ENCODE measurements at places on chromosomes 12 and 14.
A peak's percentile ranks its signal among the peaks of the same experiment; 100 is the strongest.

- DNase-seq: no peak
Observed at GRCh38 chr12:38771871-38772270, 133.5 kb downstream of the CPNE8 start.

DNA sequence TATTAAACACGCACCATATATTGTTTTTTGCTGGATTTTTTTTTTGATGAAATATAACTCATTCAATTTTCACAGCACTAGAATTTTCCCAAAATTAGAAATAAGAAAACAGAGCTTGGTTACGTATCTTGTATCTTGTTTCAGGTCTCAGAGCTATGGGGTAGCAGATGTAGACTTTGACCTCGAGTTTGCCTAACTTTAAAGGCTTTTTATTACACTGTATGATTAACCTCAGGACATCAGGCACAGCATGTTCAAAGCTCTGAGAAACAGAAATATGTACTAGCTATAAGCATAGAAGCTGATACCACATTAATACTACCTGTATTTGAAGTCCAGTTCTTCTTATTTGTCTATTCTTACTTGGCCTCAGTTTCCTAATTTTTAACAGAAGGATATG lies 171.9 kb upstream of the KITLG start:
- no peak for DNase-seq

GRCh38 chr14:104132981-104133380 lies 5.4 kb upstream of the KIF26A start:
- no peak for DNase-seq

DNA sequence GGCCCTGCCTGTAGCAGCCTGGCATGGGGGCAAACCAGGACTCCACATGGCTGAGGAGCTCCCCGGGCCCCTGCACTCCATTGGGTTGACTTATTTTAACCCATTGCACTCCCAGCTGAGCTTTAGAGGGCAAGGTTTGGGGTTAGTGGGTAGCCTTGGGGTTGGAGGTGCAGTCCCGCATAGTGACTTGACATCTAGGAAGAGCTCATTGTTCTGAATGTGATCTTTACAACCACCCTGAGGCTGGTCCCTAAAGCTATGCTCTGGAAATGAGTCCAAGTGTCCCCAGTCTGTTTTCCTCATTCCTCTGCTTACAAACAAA lies 36.4 kb downstream of the NFKBIA start:
- no peak for DNase-seq

DNA sequence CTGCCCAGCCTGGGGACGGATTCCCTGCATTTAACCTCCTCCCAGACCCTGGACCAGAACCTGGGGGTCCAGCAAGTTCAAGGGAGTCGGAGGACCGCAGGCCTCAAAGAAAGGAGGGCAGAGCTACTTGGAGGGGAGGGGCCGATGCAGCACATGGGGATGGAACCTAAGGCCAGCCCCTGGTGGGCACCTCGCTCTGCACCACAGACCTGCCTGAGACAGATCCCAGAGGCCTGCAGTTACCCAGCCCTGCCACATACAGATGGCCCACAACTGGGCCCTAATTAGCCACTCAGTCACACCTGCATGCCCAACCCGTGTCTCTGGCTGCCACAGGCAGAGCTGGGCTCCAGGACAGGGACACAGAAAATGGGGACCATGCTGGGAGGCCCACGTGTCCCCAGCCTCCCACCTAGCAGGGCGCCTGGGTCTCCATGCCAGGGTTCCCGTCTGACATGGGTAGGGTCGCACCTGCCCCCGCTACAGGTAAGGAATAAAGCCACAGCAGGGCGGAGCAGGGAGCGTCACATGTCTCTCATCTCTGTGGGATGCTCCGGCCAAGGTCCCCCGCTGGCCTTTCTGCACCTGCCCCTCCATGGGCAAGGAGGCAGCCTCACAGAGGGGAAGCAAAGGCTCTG lies 16.7 kb downstream of the AKT1 start:
- no peak for DNase-seq

GRCh38 chr12:85963326-85963725 lies 89.2 kb downstream of the NTS start:
- DNase-seq: no peak

DNA sequence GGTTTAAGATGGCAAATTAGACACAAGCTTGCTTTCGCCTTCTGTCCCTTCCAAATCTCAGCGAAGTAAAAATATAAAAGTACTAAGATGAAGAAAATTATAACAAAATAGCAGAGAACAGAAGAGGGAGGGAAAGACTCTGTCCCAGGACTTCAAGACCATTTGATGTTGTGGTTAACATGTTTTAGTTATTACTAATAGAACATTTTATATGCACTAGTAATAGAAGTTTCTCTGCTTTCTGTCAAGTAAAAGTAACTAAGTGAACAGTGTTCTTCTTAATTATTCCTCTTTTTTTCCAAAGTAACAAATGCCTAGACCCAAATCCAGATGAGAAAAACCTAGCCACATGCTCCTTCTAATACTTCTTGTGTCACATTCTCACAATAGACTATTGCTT lies 85.1 kb upstream of the DAAM1 start:
- no peak for DNase-seq

DNA sequence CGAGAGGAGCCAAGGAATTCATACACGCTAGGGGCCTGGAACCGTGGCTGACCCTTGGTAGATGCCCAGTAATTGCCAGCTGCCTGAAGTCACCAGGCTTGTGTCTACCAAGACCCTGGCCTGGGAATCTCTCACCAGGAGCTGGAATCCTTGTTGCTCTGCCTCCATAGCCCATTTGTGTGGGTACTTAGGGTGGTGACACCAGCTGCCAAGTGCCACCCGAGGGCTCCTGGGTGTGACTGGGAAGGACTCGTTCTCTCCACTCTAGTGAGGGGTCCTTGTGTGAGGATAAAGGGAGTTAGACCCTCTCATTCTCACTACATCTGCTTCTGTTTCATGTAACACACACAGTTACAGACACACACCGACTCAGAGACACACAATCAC lies 17.9 kb downstream of the SERPINA1 start:
- DNase-seq: no peak

DNA sequence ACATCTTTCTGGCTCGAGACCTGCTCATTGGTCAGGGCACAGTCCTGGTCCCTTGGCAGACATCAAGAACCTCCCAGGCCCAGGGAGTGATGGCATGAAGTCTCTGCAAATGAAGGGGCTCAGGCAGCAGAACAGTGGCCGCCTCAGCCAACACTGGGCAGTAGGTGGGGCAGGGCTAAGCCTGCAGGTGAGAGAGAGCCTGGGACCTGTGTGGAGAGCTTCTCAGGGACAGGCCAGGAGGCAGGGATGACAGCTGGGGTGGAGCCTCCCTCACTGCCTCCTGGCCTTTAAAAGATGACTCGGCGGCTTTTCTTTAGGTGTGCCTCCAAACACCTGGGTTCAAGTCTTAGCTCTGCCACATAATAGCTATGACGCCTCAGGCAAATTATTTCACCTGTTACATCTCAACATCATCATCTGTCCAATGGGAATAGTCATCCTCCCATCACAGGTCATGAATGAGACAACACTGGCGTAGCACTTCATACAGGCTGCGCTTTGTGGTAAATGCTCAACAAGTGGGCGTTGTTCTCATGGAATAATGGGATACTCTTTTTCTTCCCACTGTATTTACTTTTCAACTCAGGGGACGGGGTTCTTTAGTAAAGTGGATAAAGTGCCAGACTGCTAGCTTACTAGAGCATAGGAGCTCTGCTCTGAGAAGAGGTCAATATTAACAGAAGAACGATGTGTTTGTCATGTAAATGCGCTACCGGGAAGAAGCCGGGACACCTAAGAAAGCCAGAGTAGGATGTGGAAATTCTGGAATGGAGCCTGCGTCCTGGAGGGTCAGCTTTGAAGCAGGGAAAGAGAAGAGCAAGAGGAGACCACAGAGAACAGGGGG lies 277.4 kb downstream of the FOXN3 start:
- DNase-seq: no peak

GRCh38 chr12:121800694-121801594 lies 2.9 kb upstream of the SETD1B start:
- peak; percentile 64 for DNase-seq

GRCh38 chr14:91346838-91347173 lies 70.8 kb downstream of the CCDC88C start:
- no peak for DNase-seq

DNA sequence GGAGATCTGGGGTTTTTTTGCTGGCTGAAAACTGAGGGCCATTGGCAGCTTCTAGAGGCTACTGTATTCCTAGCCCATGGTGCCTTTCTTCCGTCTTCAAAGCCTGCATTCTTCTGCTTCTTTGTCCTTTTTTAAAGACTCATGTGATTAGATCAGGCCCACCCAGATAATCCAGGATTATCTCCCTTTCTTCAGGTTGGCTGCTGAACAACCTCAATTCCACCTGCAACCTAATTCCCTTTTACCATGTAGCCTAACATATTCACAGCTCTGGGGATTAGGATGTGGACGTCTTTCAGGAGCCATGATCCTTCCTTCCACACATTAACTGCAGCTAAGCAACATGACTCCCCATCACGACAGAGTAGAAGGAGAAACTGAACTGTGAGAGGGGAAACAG lies 985.5 kb downstream of the DIO2 start:
- peak; percentile 77 for DNase-seq

GRCh38 chr12:47158792-47159191 lies 79.0 kb upstream of the AMIGO2 start:
- DNase-seq: no peak

- no peak for DNase-seq
Observed at GRCh38 chr14:62158779-62159178, 396.6 kb downstream of the SNAPC1 start.

- no peak for DNase-seq
Observed at GRCh38 chr12:85275374-85275773, 4.6 kb upstream of the ALX1 start.

DNA sequence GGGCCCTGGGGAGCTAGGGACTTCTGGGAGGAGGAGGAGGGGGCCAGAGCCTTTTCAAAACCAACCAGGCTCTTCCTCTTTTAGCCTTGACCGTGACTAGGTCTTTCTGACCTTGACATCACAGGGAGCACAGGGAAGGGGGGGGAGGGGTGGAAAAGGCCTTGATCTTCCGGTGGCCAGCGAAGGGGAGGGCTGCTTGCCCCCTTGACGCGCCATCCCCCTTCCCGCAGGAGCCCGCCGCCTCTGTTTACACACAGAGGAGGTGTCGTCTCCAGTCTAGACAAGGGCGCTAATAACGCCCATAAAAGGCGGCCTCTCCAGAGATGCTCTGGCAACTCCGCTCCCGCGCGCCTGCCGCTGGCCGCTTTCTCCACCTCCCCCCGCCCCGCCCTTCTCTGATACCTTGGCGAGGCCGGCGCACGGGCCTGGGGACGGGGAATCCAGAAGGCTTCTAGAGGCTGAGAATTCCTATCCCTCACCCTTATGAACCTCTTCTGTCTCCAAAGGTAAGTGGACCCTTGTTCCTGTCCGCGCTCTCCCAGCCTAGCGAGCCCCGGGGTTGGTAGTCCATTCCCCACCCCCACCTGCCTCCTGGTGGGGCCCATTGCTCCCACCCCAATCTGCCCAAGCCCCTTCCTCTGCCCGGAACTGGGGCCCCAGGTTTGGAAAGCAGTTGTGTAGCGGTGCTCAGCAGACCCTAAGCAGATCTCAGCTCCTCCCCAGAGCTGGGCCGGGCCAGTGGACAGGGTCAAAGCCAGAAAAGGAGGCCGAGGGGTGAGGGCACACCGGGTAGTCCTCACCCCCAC lies 4.9 kb upstream of the HOXC12 start:
- DNase-seq: no peak

- DNase-seq: no peak
Observed at GRCh38 chr12:73598626-73599025, 939.0 kb upstream of the ATXN7L3B start.

DNA sequence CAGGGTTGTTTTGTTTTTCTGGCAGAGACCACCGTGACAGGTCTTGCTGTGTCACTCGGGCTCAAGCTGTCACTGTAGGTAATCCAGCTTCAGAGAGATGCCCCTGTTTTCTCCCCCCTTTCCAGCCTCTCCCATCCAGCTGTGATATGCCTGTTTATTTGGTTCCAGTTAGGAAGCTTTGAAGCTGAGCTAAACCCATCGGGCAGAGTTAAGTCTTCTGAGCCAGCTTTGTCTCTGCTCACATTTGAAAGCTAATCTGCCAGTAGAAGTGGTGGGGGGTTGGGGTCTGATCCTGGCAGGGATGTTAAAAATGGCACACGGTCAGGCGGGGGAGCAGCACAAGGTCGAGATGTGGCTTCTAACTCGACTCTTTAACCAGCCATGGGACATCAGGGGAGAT lies 130.0 kb downstream of the TSPAN9 start:
- DNase-seq: peak; percentile 99

- no peak for DNase-seq
Observed at GRCh38 chr14:23006188-23006534, 3.8 kb downstream of the C14orf93 start.

- peak; percentile 44 for DNase-seq
Observed at GRCh38 chr14:64502887-64503433, 678 bp downstream of the ZBTB25 start.

DNA sequence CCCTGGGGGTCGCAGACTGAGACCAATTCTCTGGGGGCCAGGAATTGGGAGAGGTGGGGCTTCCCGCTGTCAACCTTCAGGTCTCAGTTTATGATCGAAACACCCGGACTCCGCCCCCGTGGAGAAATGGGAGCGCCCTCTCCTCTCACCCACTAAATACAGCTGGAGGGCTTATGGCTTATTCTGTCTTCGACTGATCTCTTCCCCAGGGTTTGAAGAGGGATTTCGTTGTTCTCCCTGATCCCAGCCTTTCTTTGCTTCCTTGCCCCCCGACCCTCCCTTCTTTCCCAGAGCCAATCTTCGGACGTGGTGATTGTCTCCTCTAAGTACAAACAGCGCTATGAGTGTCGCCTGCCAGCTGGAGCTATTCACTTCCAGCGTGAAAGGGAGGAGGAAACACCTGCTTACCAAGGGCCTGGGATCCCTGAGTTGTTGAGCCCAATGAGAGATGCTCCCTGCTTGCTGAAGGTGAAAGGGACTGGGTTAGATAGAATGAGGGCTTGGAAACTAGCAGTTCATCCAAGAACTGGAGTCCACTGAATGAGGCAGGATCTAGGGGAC lies 607 bp downstream of the OS9 start:
- peak; percentile 54 for DNase-seq

DNA sequence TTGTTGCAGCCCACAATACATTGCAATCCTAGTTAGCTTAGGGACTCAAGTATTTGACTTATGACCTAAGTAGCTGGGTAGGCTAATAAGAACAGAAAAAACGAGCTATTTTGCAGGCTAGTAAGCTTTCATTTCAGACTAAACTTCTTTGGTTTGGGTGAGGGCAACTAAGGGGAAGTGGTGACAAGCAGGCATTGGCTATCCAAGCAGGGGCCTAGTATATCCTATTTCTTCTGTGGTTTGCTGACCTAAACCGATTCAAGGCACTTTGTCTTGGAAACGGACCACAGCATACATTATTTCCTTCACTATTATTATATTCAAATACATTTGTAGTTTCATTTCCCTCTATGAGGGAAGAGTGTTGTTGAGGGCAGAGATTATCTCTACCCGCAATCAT lies 21.6 kb upstream of the SLC5A8 start:
- DNase-seq: no peak

GRCh38 chr12:24172031-24172772 lies 222.7 kb upstream of the SOX5 start:
- no peak for DNase-seq
